ENCODE measurements at places on chromosomes 2 and 18.
A peak's percentile ranks its signal among the peaks of the same experiment; 100 is the strongest.

- no peak for DNase-seq
- H3K27me3 ChIP-seq = no peaks in the 10 kb centered on the region
- no peaks in the 10 kb centered on the region for H3K36me3 ChIP-seq
- H3K4me3 ChIP-seq = no peak overlapping the region
These were observed 18.8 kb downstream of the ARHGAP15 start for GRCh38 chr2:143148011-143148410.

GRCh38 chr2:7436096-7436906, 519.1 kb downstream of the RNF144A start:
- no peaks in the 10 kb centered on the region for H3K4me1 ChIP-seq
- no peak for DNase-seq
- no peaks in the 10 kb centered on the region for H3K27me3 ChIP-seq
- H3K4me3 ChIP-seq = no peak overlapping the region
- H3K27ac ChIP-seq = peak overlapping the region; percentile 39
- no peaks in the 10 kb centered on the region for H3K36me3 ChIP-seq

DNA sequence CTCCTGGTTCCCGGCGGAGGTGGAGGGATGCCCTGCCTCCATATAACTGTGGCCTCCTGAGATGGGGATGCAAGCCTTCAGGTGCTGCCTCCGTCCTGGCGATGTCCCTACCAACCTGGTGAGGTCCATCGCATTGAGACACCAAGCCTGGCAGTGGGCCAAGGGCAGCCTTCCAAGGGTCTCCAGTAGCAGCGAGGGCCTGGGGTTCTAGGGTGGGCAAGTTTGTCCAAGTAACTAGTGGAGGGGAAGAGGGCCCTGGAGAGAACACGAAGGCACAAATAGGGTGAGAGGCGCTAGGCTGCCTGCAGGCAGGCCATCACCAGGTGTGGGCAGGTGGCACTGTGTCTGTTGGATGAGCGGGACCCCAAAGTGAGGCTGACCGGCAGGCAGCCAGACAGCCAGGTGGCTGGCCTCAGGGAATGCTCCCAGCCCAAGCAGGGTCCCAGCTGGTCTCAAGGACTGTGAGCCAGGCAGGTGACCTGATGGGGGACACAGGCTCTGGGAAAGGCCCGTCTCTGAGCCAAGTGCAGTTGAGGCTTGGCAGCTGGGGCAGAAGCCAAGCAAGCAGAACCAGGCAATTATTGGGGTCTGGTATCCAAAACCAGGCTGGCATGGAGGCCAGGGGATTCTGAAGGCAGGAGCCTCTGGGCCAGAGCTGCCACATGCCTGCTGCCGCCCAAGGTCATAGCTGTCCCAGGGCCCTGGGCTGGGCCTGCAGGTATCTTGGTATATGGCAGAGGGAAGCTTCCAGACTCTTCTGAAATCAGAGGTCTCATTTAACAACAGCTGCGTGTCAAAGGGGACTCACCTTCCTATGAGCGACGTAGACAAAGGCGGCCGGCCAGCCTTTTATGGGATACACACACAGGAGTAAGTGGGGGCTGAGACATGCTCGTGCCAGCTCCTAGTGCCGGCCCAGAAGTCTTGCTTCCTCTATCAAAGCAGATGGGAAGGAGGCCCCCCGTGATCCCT, 23.4 kb downstream of the RAMP1 start:
- no peaks in the 10 kb centered on the region for H3K27me3 ChIP-seq
- no peaks in the 10 kb centered on the region for H3K36me3 ChIP-seq
- H3K4me3 ChIP-seq = no peak overlapping the region

DNA sequence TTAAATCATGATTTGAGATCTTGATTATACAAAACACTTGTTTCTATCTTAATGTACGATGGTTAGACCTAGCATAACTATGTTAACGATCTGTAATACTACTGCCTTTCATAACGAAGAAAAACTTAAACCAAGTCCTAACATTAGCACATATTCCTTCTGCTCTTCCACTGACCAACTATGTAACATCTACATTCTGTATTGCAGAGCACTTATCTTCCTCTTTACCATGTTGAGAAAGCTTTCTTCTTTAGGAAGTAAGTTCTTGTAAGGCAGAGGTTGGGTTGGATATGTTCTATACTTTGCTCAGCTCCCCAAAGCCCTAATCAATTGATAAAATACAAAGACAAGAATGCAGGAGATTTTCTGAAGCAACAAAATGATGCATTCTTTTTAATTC, 7.9 kb upstream of the ZNF407 start:
- DNase-seq = no peak
- H3K36me3 ChIP-seq = peaks cover 21% of the 10 kb centered on the region
- no peaks in the 10 kb centered on the region for H3K4me1 ChIP-seq
- no peaks in the 10 kb centered on the region for H3K27me3 ChIP-seq

- peaks cover 20% of the 10 kb centered on the region for H3K4me1 ChIP-seq
- H3K36me3 ChIP-seq = no peaks in the 10 kb centered on the region
- DNase-seq = no peak
- no peaks in the 10 kb centered on the region for H3K27me3 ChIP-seq
These were observed 36.3 kb downstream of the MOGAT1 start for GRCh38 chr2:222707689-222708273.

- no peaks in the 10 kb centered on the region for H3K4me1 ChIP-seq
- H3K36me3 ChIP-seq = no peaks in the 10 kb centered on the region
- H3K27ac ChIP-seq = no peak overlapping the region
- H3K27me3 ChIP-seq = no peaks in the 10 kb centered on the region
These were observed 1674.8 kb upstream of the TMEFF2 start for GRCh38 chr2:193869564-193869963.

- H3K36me3 ChIP-seq = no peaks in the 10 kb centered on the region
- H3K27ac ChIP-seq = no peak overlapping the region
- no peaks in the 10 kb centered on the region for H3K27me3 ChIP-seq
- no peaks in the 10 kb centered on the region for H3K4me1 ChIP-seq
These were observed 292.8 kb downstream of the LNPK start for GRCh38 chr2:175709248-175709647.

- no peaks in the 10 kb centered on the region for H3K27me3 ChIP-seq
- H3K36me3 ChIP-seq = no peaks in the 10 kb centered on the region
These were observed 10.1 kb downstream of the SLC9A4 start for GRCh38 chr2:102483086-102483485.

DNA sequence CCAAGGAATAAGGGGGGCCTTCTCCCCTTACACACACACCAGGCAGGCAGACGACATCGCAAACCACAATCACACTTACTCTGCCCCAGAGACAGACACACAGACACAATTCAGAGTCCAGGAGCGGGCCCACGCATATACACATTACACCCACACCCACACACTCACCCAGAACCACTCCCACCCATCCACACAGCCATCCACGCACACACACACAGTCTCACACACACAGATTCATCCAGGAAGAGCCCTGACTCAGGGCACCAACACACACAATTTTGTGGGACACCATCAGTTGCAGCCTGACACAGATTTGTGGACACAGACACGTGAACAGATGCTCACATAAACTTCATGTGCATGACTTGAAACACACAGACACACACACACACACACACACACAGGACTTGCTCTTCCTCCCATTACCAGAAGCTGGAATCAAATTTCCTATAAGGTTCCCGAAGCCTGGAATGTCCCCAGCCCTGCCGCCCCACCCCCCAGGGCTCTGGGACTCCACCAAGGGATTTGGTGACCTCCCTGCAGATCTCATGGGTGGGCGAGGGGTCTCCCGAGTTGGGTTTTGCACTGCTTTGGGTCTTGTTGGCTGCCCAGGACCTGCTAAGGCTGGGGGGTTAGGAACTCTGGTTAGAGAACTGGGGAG, 23.5 kb downstream of the TNS1 start:
- peak overlapping the region; percentile 89 for H3K27ac ChIP-seq
- no peaks in the 10 kb centered on the region for H3K36me3 ChIP-seq
- no peak for DNase-seq
- no peaks in the 10 kb centered on the region for H3K27me3 ChIP-seq
- H3K4me1 ChIP-seq = peaks cover 65% of the 10 kb centered on the region

GRCh38 chr2:233593201-233593600, 24.2 kb upstream of the UGT1A8 start:
- no peak overlapping the region for H3K27ac ChIP-seq
- H3K27me3 ChIP-seq = no peaks in the 10 kb centered on the region
- no peaks in the 10 kb centered on the region for H3K36me3 ChIP-seq
- no peak for DNase-seq
- no peaks in the 10 kb centered on the region for H3K4me1 ChIP-seq

- no peak overlapping the region for H3K27ac ChIP-seq
- no peaks in the 10 kb centered on the region for H3K27me3 ChIP-seq
- H3K36me3 ChIP-seq = no peaks in the 10 kb centered on the region
- DNase-seq = no peak
- H3K4me3 ChIP-seq = no peak overlapping the region
These were observed 399.9 kb upstream of the CYRIA start for GRCh38 chr2:17065536-17065935.
